Activated CD4-positive, alpha-beta T cell treated with anti-CD3 and anti-CD28 coated beads for 36 hours (primary cell): ENCODE measurements at places on chromosomes 12 and 14.

- no peak for DNase-seq
- H3K4me1 ChIP-seq, result peaks cover 3% of the 10 kb centered on the region
Observed at GRCh38 chr12:94614288-94614721, 36.1 kb downstream of the TMCC3 start.

- H3K4me1 ChIP-seq, result no peaks in the 10 kb centered on the region
- H3K4me3 ChIP-seq, result no peak overlapping the region
- peaks cover 25% of the 10 kb centered on the region for H3K27me3 ChIP-seq
- no peak for DNase-seq
Observed at GRCh38 chr12:107983756-107984472, 145.2 kb upstream of the WSCD2 start.

DNA sequence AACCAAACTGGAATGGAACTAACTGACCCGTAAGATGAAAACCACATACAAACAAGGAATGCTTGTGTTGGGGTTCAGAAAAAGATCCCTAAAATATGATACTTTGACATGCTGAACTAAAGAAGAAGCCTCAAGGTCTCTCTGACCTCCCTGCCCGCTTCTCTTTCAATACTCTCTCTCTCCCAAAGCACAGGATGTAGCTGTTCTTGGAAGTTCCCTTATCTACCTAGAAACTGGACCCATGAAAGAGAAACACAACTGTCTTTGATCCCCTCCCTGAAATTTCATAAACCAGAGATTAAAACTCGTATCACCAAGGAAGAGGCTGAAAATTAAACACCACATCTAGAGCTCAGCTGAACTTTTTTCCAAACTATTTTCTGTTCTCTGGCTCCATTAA is 76.7 kb upstream of the FERMT2 start:
- H3K27me3 ChIP-seq, result no peaks in the 10 kb centered on the region
- no peak overlapping the region for H3K4me3 ChIP-seq
- peaks cover 6% of the 10 kb centered on the region for H3K4me1 ChIP-seq
- peaks cover 7% of the 10 kb centered on the region for H3K36me3 ChIP-seq

DNA sequence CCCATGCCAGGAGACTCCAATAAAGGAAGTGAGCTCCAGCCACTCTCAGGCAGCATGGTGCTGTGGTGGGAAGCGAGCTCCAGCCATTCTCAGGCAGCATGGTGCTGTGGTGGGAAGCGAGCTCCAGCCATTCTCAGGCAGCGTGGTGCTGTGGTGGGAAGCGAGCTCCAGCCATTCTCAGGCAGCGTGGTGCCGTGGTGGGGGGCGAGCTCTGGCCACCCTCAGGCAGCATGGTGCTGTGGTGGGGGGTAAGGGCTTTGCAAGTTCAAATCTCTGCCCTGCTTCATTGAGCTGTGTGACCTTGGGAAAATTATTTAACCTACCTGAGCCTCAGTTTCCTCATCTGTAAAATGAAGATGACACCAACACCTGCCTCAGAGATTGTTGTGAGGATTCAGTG is 975.1 kb downstream of the BCL11B start:
- H3K4me3 ChIP-seq, result no peak overlapping the region
- no peak overlapping the region for H3K27ac ChIP-seq
- H3K27me3 ChIP-seq, result no peaks in the 10 kb centered on the region

DNA sequence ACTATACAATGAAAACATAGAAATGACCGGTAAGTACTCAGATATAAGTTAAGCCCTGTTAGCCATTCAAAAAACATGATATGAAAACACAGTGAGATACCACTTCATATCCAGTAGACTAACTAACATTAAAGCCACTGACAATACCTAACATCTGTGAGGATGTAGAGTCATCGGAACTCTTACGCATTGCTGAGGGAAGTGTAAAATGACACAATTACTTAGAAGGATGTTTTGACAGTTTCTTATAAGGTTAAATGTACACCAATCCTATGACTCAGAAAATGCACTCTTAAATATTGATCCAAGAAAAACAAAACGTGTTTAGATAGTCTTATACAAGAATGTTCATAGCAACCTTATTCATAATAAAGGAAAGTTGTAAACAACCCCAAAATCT is 782.9 kb downstream of the BCL11B start:
- peaks cover 3% of the 10 kb centered on the region for H3K4me1 ChIP-seq
- no peaks in the 10 kb centered on the region for H3K27me3 ChIP-seq
- no peak overlapping the region for H3K27ac ChIP-seq
- peaks cover 6% of the 10 kb centered on the region for H3K36me3 ChIP-seq
- no peak for DNase-seq

GRCh38 chr12:122100568-122100967 is 22.0 kb downstream of the MLXIP start:
- peak overlapping the region; percentile 62 for H3K27ac ChIP-seq
- H3K27me3 ChIP-seq, result no peaks in the 10 kb centered on the region
- no peak for DNase-seq
- peaks cover 8% of the 10 kb centered on the region for H3K36me3 ChIP-seq
- no peak overlapping the region for H3K4me3 ChIP-seq

DNA sequence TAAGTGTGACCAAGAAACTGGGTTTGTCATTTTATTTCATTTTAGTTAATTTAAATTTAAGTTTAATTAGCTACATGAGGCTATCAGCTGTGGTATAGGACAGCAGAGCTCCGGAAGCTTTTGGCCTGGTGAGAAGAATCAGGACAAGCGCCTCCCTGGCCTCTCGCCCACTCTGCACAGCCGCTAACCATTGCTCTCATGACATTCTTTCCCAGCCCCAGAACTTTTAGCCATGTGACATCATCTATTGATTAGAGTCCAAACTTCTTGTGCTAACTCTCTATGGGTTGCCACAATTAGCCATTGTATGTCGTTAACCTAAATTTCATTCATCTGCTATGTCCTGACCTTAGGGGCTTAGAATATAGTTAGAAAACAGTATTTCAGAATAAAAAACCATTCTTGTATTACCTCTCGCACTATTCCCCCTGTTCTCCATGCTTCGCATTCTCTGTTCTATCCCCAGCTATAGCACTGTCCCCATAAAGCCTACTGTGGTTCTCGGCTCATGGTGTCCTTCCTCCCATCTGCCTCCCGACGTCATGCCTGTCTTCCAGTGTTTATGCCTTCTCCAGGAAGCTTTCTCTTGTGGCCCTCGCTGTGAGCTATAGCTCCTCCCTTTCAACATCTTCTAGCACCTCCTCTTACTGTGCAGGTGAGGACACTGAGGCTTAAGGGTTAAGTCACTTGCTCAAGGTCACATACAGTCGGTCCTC is 23.5 kb downstream of the SSH1 start:
- H3K4me3 ChIP-seq, result no peak overlapping the region
- H3K27me3 ChIP-seq, result no peaks in the 10 kb centered on the region
- no peak overlapping the region for H3K27ac ChIP-seq
- H3K4me1 ChIP-seq, result peaks cover 42% of the 10 kb centered on the region
- H3K36me3 ChIP-seq, result peaks cover 44% of the 10 kb centered on the region
- no peak for DNase-seq
